ENCODE measurements at places on chromosomes 6 and 20. TPM values are rescaled to one million over a fixed set of nuclear protein-coding genes. Genes with fewer than 3 reads are reported as not detected.

Gene FAM83B
- not detected for total RNA-seq

Gene ANKRD66
- not detected for total RNA-seq

Gene NKX2-2
- total RNA-seq, result not detected

Gene DSN1
- 28.1 TPM for total RNA-seq

Gene FBXL4
- total RNA-seq, result 11.4 TPM

Gene OR2H1
- total RNA-seq, result not detected

Gene NMBR
- total RNA-seq, result not detected

Gene MAN1A1
- total RNA-seq, result 13.3 TPM

Gene KIAA1755
- total RNA-seq, result 0.30 TPM

Gene E2F1
- 11.4 TPM for total RNA-seq

Gene OSER1
- total RNA-seq, result 53.5 TPM

Gene CABLES2
- total RNA-seq, result 1.2 TPM

Gene ELOVL4
- total RNA-seq, result 2.3 TPM

Gene RAMACL
- 2.4 TPM for total RNA-seq

Gene GTSF1L
- total RNA-seq, result 0.32 TPM

Gene VGLL2
- total RNA-seq, result not detected

Gene MUCL3
- not detected for total RNA-seq

Gene DZANK1
- total RNA-seq, result 0.65 TPM

Gene SLC2A4RG
- total RNA-seq, result 9.1 TPM

All from epithelial cell of umbilical artery (primary cell).